ENCODE measurements at places on chromosomes 11 and 22.

DNA sequence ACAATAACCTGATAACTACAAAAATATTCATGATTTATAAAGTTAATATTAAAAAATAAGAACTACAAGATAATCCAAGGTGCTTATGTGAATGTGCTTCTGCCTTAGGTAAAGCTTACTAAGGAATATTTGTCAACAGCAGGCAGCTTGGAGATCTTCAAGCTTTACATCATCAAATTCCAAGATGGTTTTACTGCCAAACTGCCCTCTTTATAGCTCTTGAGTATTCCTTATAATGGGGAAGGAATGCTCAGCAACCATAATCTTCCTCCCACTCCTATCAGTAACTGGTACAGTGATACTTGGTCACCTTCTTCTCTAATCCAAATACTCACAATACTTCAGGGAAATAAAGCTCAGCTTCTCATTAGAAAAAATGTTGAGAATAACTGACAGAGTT is 30.1 kb downstream of the SBF2 start:
- peak; percentile 89 for DNase-seq

GRCh38 chr22:35539910-35540594 is 579 bp upstream of the RASD2 start:
- peak; percentile 24 for DNase-seq

GRCh38 chr11:32081129-32081641 is 9.7 kb upstream of the RCN1 start:
- peak; percentile 61 for DNase-seq

GRCh38 chr11:28384418-28384817 is 276.2 kb downstream of the METTL15 start:
- peak; percentile 98 for DNase-seq

DNA sequence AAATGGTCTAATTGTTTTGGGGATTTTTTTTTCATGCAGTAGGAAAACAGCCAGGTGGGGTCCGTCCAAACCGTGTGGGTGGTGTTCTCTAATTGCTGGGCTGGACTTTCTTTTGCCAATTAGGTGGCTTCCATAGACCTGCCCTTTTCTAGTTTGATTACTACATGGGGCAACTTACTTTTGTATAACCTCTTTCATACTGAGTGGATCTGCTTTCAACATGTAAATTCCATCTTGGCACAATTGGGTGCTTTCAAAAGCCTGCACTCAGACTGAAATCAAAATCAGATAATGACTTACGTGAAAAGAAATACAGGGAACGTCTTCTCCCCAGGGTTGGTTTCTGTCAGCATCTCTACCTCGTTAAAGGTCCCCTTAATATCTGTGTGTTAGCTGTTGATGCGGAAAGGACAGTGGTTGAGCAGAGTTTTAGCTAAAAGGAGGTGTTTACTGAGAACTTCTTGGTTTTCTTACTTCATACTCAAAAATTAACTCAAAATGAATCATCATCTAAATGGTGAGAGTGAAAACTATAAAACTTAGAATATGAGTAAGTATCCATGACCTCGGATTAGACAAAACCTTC is 72.1 kb downstream of the BARX2 start:
- DNase-seq, result no peak

DNA sequence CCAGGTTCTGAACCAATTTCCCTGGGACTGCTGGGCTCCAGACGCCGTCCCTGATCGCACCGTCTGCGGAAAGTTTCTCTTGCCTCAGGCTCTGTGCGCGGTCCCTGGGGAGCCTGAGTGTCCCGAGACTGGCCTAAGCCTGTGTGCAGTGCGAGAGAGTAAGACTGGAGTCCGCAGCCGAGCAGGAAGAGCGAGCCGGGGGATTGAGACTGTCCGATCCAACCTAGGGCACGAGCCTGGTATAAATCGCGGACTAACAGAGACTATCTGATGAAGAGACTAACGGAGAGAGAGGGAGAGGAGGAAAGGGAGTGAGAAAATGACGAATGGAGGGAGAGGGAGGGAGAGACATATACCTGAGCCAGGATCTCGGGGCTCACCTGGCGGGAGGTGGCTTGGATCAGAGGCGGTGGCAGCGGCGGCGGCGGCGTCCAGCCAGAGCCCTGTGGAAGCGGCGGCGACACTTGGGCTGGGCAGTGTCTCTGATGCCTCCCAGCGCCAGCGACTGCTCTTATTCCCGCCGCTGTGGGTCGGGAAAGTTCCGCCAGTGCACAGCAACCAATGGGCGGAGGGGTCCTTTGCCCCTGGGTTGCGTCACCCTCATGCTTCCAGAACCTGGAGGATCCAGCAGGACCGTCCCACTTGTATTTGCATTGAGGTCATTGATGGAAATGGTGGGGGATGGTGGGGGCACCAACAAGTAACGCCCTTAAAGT is at the start of gene CALCA:
Gene CALCA, minus strand, starts transcription at position 487 of the 716 bp plus-strand sequence. CDS start 1,159 bp downstream, outside the sequence.
- DNase-seq, result peak; percentile 16

- no peak for DNase-seq
Measured at GRCh38 chr11:63873311-63873710, 34.4 kb downstream of the MARK2 start.

DNA sequence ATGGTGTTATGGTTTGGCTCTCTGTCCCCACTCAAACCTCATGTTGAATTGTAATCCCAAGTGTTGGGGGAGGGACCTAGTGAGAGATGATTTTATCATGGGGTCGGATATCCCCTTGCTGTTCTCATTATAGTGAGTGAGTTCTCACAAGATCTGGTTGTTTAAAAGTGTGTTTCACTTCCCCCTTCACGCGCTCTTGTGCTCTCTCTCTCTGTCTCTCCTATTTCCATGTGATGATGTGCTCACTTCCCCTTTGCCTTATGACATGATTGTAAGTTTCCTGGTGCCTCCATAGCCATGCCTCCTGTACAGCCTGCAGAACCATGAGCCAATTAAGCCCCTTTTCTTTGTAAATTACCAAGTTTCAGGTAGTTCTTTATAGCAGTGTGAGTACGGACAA is 765.1 kb downstream of the KCNA4 start:
- DNase-seq, result no peak

- DNase-seq, result no peak
Measured at GRCh38 chr22:23137905-23138561, 3.8 kb downstream of the RSPH14 start.

DNA sequence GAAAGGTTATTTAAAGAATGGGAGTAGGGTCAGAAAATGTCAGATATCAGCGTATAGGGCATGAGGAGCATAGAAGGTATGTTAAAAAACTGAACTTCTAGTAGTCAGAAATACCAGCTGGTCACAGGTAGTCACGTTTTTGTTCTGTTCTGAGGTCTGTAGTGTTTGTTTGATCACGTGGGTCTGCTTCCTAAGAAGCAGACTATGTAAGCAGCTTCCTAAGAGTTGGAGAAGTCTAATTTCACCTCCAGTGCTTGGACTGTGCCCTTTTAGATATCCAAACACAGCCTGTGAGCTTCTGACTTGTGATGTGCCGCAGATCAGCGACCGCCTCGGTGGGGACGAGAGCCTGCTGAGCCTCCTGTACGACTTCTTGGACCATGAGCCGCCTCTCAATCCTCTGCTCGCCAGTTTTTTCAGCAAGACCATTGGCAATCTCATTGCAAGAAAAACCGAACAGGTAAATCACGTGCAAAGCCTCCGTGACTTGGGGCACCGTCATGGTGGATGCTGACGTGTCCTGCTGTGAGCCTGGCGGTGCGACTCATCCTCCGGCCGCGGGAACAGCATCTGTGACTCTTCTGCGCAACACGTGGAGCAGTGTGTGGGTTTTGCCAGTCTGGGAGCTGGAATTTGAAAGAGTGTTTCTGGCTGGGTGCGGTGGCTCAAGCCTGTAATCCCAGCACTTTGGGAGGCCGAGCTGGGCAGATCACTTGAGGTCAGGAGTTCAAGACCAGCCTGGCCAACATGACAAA is 63.5 kb downstream of the PPP6R2 start:
- DNase-seq, result no peak

- no peak for DNase-seq
Measured at GRCh38 chr22:24451162-24451561, 23.8 kb downstream of the ADORA2A start.

DNA sequence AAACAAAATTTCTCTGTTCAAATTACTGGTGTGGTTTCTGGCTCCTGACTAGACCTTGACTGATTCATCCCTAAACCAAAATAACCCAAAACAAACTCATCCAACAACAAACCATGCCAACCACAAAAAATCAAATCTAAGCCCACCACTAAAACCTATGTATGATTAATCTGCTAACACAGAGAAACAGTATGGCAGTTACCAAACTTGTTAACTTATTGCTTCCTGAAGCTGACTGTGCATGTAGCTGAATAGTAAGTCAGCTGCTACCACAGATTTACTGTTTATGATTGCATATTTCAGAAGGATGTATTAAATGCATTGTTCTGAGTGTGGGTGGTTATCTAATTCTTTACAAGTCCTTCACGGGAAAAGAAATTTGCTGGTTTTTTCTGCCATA is 231.1 kb downstream of the SWAP70 start:
- peak; percentile 58 for DNase-seq
